ENCODE measurements at places on chromosomes 2 and 18.

- DNase-seq = no peak
These were observed 75.3 kb downstream of the HRH4 start for GRCh38 chr18:24535527-24536295.

DNA sequence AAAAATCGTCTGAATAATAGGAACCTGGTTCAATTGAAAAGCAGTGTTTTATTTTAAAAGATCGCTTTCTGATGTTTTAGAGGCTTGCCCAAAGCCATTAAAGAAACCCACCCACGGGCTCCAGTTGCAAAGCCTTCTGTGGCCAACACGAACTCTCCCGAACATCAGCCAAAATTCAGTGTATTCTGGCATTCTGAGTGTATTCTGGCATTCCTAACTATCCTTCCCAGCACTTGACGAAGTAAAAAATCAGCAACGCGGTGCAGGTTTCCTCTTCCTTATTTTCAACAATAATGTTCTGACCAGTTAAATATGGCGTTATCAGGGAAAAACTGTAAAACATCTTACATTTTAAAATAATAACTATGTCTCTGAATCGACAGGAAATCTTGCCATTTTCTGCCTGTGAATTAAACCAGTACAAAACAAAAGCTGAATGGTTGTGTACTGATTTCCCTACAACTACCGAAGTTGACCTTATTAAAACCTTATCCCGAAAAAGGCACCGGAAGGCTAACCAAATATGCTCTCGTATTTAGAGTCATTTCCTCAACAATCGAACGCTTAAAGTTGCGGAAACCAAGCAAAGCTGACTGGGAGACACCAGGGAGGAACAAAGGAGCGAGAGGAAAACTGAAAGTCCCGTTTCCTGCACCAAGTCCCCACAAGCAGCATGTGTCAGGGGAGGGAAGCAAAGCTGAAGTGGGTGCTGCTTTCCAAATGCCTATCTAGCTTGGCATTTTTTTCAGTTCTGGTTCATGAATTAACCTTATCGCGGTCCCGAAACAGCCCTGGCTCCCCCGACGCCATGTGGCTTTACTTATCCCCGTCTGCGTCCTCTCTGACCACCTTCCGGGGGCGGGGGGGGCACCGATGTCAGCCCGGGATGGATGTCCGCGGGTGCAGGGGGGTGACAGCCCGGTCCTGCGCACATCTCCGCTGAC lies 44.3 kb downstream of the ZNF516 start:
- DNase-seq = peak; percentile 12

DNA sequence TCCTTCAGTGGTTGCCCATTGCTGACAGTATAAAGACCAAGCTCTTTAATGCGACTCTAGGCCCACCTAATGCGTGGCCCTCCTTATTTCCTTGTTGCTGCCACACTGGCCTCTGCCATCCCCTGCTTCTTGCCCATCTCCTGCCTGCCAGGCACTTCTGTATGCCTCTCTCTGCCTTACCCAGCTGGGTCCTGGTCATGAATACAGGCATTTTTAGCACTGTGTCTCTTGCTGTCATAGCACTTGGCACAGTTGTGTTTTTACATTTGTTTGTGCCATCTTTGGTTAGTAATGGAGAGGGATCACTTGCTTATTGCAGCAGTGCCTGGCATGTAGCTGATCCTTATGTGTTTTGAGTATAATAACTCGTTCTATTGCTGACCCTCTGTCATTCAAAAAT lies 38.7 kb downstream of the MAP4K4 start:
- DNase-seq = no peak

DNA sequence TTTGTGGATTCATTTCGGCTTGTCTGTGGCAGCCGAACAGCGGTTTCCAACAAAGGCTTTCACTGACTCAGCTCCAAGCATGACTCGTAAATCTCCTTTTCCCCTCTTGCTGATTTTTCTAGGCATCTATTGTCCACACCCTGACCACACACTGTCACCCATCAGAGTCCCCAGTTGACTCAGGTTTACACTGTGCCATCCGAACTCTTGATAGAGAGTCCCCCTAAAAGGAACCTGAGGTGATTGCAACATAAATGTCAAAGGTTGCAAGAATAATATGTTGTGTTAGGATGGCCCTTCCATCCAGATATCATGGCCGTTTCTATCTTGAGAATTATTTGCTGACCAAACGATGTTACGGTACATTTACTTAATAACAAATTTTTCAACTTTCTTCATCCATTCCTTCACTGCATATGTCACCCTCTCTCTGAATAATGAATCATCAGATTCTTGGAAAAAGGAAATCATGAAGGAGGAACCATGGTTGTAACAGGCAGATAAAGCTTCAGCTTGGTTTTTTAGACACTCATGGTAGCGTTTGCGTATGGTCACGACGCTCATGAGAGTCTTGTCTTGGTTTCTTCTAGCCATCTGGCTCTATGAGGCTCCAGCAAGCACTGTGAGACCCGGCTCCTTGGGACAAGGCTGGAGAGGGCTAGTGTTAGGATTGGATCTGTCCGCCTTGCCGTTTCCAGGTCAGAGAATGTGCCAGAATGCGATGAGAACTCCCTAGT lies 72.1 kb downstream of the NPAS2 start:
- DNase-seq = no peak

DNA sequence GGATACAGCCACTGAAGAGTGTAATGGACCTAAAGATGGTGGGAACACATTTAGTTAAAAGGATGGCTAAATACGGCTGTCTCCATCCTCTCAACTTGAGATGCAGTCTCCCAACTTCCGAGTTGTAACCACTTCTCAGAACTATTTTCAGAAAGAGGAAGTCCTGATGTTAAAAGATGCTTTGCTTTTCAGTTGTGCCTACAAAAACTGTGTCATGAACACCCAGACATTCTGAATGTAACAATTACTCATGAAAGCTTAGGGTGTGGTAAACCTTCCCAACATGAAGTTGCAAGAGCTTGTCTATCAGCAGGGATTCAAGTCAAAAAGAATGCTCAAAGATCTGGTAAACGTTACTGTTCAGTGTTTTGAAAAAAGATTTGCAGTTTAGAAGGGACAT lies 147.9 kb downstream of the DOCK10 start:
- no peak for DNase-seq

DNA sequence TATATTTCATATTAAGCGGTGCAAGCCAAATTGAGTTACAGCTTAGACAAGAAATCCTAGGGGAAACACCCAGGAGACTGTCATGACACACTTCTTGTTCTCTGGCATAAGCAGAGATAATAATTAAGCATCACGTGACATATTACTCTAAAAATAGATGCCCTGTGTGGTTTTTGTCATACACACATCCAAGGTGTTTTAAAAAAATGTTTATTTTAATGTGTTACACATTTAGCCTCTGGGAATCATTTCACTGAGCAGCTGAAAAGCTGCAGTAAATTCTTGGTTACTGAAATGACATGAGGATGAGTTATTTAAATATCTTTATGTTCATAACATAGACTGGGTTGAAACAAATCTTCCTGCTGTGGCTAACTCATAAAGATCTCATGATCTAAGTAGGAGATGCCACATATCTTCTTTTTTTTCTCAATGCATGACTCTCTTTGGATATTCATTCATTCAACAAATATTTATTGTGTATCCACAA lies 38.0 kb upstream of the ERMN start:
- DNase-seq = no peak

DNA sequence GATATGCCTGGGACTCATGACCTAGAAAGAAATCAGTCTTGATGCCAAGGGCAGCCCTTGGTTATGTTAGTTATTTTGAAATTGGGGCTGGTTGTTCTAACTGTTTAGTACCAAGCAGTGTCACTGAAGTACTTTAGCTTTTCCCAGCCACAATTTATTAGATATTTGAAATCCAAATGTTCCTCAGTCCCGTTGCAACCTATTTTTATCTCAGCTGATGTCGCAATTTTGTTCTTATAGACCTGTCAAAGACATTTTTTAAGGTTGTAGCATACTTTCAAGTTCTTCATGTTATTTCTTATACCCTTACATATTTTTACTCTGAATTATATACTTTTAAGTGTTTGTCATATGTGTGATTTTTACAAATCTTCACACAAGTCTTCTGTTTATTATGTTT lies 100.1 kb downstream of the LRP1B start:
- DNase-seq = no peak

- no peak for DNase-seq
These were observed 62.2 kb upstream of the RTN4 start for GRCh38 chr2:55112229-55113031.

- DNase-seq = no peak
These were observed 93.5 kb upstream of the MAPRE2 start for GRCh38 chr18:34947711-34948125.

- no peak for DNase-seq
These were observed 15.7 kb downstream of the DYNC1I2 start for GRCh38 chr2:171702781-171703556.

GRCh38 chr18:49751427-49752094 lies 61.8 kb downstream of the ACAA2 start:
- no peak for DNase-seq

- no peak for DNase-seq
These were observed 28.4 kb upstream of the PUM2 start for GRCh38 chr2:20378891-20379519.

GRCh38 chr2:49772299-49772970 lies 618.1 kb upstream of the FSHR start:
- no peak for DNase-seq

- DNase-seq = no peak
These were observed 25.7 kb downstream of the RHOB start for GRCh38 chr2:20472569-20472968.

- DNase-seq = no peak
These were observed 111.2 kb downstream of the TFCP2L1 start for GRCh38 chr2:121173806-121174205.

DNA sequence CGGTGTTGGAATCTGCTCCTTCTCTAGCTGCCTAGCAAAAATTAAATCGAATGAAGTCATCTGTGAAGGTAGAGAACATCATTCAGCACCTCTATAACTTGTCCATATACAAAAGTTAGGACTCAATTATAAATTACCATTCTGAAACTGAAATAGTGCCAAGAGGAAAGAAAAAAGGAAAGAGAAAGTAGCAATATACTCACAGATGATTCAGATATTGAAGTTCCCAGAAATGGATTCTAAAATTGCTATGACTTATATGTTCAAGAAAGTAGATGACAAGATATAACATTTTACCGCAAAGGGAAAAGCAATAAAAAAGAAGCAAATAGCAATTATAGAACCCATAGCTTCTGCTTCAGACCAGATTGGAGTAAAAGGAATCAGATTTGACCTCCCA lies 333.6 kb upstream of the GYPC start:
- DNase-seq = no peak

DNA sequence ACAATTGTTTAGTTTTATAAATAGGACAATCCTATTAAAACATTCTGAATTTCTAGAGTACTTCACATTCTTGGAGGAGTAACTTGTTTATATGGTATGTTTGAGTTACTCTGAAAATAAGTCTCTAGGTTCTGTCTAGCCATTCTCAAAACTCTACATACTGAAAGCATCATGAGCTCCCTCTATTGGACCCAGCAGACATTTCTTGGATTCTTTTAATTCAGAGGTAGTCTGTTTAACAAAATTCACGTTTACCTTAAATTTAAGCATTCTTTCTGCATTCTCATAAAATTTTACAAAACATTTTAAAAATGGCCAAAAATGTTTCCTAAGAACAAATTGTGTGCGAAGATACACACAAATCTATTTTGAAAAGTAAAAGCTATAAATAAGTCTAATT lies 15.3 kb downstream of the SP9 start:
- no peak for DNase-seq

DNA sequence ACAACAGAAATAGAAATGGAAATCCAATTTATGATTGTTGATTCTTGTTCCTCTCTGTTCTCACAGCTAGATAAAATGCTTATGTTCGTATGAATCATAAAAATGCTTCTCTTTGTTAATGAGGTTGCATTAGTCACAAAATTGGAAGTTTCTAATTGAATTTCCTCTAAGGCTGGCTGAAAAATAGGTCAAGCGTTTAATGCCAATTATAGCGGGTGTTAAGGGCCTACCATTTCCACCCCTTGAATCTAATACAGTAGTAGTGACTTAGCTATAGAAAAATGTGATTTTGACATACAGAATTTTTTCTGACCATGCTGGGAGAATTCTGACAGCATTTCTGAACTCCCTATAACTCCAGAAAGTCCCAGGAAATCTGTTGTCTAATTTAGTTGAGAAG lies 107.1 kb downstream of the TTN start:
- no peak for DNase-seq

- no peak for DNase-seq
These were observed 143.0 kb downstream of the TSN start for GRCh38 chr2:121898483-121898882.

- no peak for DNase-seq
These were observed 9.0 kb downstream of the EMX1 start for GRCh38 chr2:72926368-72926767.

DNA sequence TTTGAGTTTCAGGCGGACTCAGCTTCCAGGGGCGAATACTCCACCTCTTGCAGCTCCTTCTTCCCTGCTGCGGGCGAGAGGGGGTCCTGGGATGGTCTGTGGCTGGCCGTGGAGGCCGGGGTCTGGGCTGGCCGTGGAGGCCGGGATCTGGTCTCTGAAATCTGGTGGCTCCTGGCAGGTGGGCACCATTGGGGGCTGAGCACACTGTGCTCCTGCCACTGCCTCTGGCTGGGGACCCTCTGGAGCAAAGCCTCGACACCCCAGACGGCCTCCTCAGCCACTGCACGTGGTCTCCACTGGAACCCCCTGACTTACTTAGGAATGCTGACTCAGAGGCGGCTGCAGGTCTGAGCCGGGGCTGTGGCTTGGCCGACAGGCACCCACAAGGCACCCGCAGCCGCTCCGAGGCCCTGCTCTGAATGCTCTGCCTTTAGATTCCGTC lies 100.1 kb upstream of the ALKAL2 start:
- DNase-seq = no peak

- DNase-seq = no peak
These were observed 18.0 kb upstream of the YWHAQ start for GRCh38 chr2:9648821-9649220.

DNA sequence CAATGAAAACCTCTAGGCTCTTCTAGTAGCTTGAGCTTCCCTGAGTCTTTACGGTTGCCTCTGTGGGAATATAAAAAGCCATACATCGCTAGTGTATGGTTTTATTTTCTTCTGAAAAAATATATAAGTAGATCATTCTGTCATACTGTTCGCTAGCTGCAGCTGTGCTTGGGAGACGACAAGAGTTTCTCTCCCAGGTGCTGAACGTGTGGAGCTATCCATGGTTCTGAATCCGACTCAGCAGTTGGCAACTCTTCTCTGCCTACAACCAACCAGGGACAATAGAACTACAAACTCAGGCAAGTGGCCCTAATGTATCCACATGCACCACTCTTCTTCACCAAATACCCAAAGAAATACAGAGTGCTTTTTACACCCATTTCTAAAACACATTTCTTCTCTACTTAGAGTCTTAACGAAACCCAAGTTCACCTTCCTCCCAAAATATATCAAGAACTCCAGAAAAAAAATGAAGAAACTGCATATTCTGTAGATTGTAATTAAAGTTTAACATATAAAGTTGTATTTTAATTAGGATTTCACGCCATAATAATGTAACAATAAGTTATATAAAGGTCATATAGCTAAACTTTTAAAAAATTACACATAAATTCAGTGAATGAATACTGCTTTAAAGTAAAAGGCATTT lies 2.2 kb upstream of the KCNH7 start:
- DNase-seq = no peak
